ENCODE measurements at places on chromosomes 12 and 14. TPM values are rescaled to one million over a fixed set of nuclear protein-coding genes. Genes with fewer than 3 reads are reported as not detected.

- no peaks in the 10 kb centered on the region for H3K27me3 ChIP-seq
- no peak for DNase-seq
- H3K36me3 ChIP-seq: no peaks in the 10 kb centered on the region
- peaks cover 35% of the 10 kb centered on the region for H3K4me1 ChIP-seq
- peak overlapping the region; percentile 69 for H3K4me3 ChIP-seq
These were observed 450 bp upstream of the TDG start for GRCh38 chr12:103965255-103965589.

DNA sequence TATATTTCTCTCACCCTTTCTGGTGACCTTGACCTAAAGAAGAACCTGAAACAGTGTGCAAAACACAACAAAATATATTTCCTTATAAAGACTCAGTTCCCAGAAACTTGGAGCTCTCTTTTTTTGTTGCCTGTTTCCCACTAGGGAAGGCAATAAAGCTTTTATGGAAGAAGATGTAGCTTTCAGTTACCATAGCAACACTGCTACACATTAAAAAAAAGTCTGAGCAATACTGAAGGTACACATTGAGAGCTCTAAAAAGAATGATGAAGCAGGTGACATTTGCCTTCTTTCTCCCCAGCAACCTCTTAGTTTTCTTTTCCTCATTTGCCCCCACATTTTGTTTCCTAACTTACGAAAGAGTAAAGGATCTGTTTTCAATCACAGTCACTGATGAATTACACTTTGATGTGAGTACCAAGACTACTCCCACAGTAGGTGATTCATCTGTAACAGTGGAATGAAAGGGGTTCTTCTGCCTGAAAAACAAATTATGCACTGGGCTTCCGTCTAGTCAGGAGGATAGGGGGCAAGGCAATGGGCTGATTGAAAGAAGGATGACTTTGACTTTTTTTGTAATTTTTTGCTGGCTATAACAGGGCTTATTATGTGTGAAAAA is 1.1 kb upstream of the CATSPERB start:
- H3K27ac ChIP-seq: no peak overlapping the region
- DNase-seq: no peak
- H3K36me3 ChIP-seq: no peaks in the 10 kb centered on the region
- H3K4me3 ChIP-seq: no peak overlapping the region
- H3K4me1 ChIP-seq: no peaks in the 10 kb centered on the region

GRCh38 chr12:119674560-119674959 is 6.6 kb downstream of the PRKAB1 start:
- no peak for DNase-seq
- H3K36me3 ChIP-seq: peaks cover 67% of the 10 kb centered on the region
- H3K4me3 ChIP-seq: no peak overlapping the region
- H3K27me3 ChIP-seq: no peaks in the 10 kb centered on the region
- peak overlapping the region; percentile 59 for H3K27ac ChIP-seq
- H3K4me1 ChIP-seq: peaks cover 28% of the 10 kb centered on the region

CCNB1IP1 gene
- 125 TPM for total RNA-seq

CIROP gene
- not detected for total RNA-seq
